ENCODE measurements at places on chromosomes 7 and 10. TPM values are rescaled to one million over a fixed set of nuclear protein-coding genes. Genes with fewer than 3 reads are reported as not detected.
A peak's percentile ranks its signal among the peaks of the same experiment; 100 is the strongest.

DNA sequence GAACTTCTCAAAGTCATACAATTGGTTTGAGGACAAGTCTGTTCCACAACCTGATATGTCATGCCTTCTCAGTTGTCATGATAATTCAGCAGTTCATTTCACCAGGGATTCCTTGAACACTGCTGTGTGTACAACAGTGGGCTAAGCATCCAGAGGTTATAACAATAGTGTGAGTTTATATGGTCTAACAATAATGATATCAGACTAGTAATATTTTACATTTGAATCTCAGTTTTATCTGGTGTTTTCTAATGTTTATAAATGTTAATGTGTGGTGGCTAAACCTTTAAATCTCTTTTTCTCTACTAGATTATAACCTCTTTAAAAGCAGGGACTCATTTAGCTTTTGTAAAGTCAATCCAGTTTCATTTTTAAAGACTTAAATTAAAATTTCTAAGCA is 48.7 kb downstream of the BTRC start:
- no peak for DNase-seq

Gene CTTNBP2
- 1.4 TPM for total RNA-seq

DNA sequence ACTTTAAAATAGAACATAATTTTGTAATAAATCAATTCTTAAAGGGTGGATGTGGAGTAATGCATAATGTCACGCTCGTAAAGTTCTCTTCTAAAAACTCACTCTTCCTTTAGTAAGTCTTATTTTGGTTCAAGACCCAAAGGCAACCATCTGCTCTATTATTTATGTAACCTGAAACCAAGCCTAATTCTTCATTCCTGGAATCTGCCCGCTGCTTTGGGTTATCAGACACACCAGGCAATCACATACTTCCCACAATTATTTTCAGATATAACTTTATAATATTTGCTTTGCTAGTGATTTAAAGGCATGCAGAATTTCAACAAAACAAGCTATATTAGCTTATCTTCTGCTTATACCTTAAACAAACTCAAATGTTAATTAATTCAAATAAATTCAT is 39.0 kb downstream of the RAB11FIP2 start:
- DNase-seq: no peak

DNA sequence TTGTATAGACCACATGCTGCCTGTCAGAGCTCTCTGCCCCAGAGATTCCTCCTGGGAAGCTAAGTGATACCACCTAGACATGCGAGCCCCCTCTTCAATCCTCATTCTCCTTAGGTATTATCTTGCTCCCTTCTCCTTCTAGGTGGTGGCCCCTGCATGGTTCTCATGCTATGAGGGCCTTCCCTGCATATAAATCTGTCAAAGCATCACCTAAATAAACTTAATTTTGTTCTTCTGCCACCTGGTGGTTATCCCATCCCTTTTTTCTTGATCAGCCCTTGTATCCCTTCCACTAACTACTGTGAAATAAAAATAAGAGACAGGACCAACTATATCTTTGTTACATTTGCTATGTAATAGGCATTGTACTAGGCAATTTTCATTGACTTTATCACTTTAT is 242.1 kb downstream of the CDC14C start:
- DNase-seq: no peak

DNA sequence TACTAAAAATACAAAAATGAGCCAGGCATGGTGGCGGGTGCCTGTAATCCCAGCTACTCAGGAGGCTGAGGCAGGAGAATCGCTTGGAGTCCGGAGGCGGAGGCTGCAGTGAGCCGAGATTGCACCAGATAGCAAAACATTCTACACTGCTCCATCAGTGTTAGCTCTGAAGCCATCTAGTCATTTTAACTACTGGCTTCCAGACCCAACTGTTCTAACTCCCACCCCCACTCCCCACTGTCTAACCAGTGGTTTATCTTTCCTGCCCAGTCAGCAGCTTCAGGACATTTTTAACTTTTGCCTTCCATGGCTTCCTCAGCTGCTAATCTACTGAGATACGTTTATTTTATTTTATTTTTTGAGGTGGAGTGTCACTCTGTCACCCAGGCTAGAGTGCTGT is 6.2 kb upstream of the FRAT1 start:
- DNase-seq: no peak

DNA sequence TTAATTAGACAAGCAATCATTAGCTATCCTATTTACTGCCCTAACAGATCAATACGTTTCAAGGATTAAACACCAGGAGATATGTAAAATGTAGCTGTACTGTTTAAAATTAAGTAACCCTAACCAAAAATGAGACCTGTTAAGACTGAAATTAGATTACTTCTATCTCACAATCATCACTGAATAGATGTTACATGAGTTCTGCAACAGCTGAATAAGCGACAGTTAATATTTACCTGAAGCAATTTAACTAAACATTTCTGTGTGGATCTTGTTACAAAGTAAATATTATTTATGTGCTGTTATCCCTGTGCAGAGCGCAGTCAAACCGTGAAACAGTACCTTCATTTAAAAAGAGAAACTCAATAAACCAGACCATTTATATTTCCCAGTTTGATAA is 122.5 kb downstream of the RELN start:
- no peak for DNase-seq

- no peak for DNase-seq
Measured at GRCh38 chr7:157955348-157955999, 618.7 kb downstream of the DNAJB6 start.

DNA sequence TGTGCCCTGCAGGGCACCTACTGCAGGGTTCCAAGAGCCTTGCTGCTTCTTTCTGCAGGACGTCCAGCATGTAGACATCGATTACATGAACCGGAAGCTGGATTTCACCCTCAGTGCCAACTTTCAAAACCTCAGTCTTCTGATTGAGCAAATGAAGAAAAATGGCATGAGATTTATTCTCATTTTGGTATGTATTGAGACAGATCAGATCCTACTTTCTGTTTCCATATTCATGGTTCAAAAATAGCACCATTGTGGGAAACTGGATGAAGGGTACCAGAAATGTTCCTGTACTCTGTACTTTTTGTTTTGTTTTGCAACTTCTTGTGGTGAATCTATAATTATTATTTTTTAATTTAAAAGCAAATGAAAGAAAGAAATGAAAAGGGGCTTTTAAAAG is 64.1 kb downstream of the MGAM2 start:
- no peak for DNase-seq

Gene DNAH11
- total RNA-seq: 0.62 TPM

DNA sequence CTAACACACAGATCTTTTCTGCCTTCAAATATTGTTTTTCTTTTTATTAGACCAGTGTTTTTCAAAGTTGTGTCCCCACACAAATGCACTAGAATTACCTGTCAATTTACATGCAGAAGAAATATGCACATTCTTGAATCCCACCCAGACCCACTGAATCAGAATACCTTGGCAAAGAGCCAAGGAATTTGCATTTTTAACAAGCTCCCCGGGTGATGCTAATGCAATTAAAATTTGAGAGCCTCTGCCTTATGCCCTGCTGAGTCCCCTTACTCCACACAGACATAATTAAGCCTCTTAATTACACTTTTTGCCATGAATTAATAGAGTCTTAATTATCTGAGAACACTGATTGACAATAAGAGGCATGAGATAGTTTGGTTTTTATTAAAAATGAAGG is 201.2 kb upstream of the GRB10 start:
- no peak for DNase-seq

GRCh38 chr10:16381083-16381482 is 55.7 kb upstream of the PTER start:
- DNase-seq: no peak

DNA sequence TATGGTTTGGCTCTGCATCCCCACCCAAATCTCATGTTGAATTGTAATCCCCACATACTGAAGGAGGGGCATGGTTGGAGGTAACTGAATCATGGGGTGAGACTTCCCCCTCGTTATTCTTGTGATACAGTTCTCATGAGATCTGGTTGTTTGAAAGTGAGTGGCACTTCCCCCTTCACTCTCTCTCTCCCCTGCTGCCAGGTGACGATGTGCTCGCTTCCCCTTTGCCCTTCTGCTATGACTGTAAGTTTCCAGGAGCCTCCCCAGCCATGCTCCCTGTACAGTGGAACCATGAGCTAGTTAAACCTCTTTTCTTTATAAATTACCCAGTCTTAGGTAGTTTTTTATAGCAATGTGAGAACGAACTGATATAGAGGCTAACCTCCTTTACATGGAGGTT is 16.6 kb downstream of the PLPP4 start:
- no peak for DNase-seq

DNA sequence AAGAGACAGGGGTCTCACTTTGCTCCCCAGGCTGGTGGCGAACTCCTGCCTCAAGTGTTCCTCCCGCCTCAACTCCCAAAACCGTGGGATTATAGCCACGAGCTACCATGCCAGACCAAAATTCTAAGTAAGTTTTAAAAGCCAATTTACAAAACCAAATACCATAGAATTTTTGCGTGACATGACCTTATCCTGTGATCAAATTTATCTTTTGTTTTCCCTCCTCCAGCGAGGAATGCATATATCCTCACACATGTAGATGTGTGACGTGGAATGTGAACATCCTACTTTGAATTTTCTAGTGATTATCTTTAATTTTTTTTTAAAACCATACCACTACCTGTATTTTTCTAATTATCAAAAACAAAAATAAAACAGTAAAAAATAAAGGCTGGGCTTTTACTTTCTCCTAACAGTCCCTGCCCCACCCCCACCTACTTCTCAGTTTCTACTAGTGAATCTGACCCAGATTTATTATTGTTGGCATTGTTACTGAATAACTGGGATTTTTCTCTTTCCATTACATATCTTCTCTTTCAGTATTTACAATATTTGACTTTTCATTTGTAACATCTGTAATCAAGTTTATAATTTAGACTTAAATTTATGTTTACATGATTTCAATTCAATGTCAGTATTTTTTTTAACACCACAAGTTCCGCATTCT is 26.0 kb downstream of the CYTH3 start:
- DNase-seq: no peak

DNA sequence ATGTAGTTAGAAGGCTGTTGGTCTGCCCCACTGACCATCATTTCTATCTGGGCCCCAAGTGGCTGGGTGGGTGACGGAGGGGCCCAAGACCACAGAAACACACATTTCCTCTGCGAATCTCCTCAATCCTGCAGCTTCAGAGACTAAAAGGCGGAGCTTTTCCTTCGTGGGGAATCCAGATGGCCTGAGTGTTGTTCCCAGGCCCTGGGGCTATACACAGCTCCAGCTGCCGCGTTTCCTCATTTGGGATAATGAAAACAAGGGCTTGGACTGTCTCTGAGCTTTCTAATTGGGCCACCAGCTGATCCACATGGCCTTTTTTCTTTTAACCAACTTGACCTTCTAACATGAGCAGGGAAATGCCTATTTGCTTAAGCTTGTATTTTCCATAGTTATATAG is 339.9 kb downstream of the CXCL12 start:
- no peak for DNase-seq

GRCh38 chr10:57465155-57465554 is 802.5 kb downstream of the IPMK start:
- no peak for DNase-seq

DNA sequence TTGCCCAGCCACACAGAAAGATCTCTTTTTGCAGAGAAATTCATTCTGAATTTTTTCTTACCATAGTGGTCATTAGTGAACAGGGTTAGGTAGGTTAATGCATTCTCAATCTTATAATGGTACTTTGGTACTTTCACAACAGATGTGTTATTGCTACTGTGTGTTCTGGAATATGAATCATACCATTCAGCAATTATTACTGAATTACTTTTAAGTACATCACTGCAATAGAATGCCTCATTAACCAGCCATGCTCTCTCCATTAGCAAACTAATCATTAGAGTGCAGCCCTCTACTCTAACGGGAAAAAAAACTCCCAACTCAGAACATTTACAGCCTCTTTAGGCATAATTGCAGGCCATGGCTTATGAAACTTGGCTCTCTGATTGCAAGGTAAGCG is 102.1 kb downstream of the DOCK4 start:
- no peak for DNase-seq

Gene SGMS1
- 25.1 TPM for total RNA-seq

Gene MBL2
- 0.07 TPM for total RNA-seq

DNA sequence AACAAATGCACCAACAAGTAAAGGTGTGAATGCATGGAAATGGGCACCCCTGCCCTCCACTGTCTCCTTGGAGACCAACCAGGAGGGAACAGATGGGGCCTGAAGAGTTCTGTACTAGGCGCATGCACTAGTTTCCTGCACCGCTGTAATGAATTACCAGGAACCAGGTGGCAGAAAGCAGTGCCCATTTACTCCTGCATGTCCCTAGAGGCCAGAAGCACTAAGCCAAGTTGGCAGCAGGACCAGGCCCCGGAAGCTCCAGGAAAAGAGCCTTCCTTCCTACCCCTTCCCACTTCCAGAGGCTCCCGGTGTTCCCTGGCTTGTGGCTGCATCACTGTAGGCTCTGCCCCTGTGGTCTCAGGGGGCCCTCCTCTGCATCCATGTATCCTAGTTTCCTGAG is 237.5 kb upstream of the PPP2R2D start:
- DNase-seq: no peak

DNA sequence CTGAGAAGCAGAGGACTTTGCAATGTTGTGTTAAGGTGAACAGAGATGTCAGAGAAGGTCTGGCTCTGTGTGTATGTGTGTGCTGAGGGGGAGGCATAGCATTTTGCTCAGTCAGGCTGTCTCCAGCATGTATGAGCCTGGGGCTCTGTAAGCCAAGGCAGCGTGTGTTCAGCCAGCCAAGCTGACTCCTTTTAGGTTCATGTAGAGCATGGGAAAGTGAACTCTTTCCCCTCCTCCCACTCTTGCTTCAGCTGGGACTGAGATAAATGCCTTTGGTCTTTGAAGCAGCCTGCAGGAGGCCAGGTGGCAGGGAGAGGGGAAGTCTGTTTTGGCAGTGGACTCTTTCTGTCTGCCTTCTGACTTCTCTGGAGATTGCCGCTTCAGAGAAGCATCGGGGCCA is 3.8 kb downstream of the SFXN2 start:
- DNase-seq: peak; percentile 44

DNA sequence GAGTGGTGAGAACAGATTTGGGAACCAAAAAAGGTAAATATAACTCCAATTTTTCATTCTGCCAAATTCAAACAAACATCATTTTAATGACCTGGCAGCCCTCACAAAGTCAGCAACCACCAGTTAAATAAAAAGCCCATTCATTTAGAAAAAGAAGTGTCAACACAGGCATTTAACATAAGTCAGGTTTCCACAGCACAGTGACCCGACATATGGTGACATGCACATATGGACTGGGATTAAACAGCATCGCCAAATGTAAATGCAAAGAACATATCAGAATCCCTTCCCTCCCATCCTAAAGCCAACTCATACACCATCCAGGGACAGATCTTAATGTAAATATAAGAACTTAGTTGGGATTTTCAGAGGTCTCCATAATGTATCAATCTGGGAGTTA is 293.2 kb downstream of the FGFR2 start:
- no peak for DNase-seq

DNA sequence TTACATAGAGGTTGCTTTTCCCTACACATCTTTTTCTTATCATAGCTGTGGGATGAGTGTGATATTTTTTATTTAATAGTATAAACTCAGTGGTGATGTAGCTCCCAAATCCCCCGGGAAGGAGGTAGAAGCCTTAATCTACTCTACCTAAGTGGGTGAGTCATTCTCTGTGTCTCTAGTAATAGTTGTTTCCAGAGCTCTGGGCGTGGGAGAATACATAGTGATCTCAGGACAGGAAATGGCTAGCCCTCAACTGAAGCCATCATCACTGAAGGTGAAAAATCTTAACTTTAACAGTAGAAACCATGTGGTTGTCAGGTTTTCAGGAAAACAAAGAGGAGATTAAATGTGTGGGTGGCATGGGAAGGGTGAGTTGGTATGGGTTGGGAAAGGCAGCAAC is 278.4 kb downstream of the ANKRD30A start:
- DNase-seq: no peak

GRCh38 chr10:115941361-115941771 is 331.6 kb downstream of the GFRA1 start:
- DNase-seq: no peak

GRCh38 chr10:65571011-65571570 is 1354.7 kb upstream of the LRRTM3 start:
- no peak for DNase-seq
